ENCODE measurements at places on chromosomes 16 and 17. TPM values are rescaled to one million over a fixed set of nuclear protein-coding genes. Genes with fewer than 3 reads are reported as not detected.

KRTAP4-6 gene
- not detected for total RNA-seq

TBX21 gene
- 0.25 TPM for total RNA-seq

SCARF1 gene
- 0.43 TPM for total RNA-seq

LGALS9 gene
- total RNA-seq, result 1.2 TPM

CCL3 gene
- total RNA-seq, result not detected

SMURF2 gene
- total RNA-seq, result 23.8 TPM

Measured in A549 treated with AZD2906 at 1 μM for 4 hours (cell line).